T-helper 1 cell (primary cell): ENCODE measurements at places on chromosomes 6 and 20.

DNA sequence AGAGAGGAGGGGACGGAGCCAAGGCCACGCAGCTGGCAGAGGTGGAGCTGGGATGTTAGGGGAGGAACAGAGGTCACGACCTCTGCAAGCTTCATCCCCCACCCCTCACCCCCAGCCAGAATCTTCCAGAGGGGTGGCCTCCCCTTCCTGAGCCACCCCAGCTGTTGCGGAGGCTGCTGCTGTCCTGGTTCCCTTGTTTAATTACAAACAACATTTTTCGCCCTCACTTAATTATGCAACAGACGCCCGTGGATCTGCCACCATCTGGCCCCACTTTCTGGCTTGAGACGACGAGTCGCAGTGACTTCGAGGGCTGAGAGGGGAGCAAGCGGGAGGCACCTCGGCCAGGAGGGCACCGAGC, 153.7 kb upstream of the PTPN1 start:
- no peak for DNase-seq

DNA sequence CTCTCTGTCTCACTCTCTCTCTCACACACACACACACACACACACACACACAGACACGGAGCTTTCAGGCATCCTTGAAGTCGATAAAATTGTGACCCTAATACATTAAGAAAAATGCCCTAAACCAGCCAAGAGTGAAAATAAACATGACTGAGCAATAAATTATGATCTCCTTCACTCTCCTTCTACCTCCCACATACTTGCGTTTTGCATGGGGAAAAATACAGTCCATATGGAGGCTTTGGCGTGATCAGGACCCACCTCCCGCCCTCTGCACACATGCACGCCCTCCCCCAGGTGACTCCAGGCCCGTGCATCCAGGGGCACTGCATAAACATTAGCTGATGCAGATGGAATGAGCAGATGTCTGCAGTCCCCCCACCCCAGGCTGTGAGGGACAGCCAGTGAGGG, 114.2 kb upstream of the JARID2 start:
- no peak for DNase-seq

GRCh38 chr6:107314531-107314939, 144.8 kb downstream of the PDSS2 start:
- DNase-seq = no peak

- no peak for DNase-seq
Observed at GRCh38 chr6:81770381-81770780, 17.9 kb upstream of the TENT5A start.

DNA sequence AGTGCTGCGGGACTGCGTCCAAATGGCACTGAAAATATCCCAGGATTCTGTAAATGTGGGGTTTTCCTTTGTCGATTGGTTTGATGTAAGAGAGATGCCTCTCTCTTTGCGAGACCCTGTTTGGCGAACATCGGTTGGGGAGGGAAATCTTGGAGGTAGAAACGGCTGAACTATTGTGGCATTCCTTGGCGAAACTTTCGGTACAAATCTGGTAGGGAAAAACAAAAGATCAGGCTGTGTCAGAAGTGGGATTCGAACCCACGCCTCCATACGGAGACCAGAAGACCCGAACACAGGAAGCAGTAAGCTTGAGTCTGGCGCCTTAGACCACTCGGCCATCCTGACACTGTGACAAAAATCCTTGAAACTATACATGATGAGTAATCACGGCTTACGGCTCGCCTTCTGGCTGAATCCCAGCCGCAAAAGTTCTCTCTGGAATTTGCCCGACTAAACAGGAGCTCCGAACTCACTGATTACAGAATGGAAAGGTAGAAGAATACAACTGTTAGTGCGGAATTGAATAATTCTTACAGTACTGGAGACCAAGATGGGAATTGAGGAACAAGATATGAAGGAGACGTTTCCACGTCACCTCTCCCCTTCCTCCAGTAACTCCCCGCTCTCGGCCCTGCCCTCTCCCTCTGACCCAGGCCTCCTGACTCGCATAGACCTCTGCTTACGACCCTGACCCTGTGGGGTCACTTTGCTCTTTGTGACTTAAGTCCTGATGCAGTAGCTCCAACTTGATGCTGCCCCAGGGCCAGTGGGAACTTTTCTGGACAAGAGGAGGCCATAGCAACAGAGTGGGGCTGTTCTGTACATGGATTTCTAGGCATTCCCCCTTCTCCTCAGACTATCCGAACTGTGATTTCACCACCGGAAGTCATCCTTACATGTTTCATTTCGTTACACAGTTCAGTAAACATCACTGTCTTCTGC, 132.8 kb upstream of the ZNF184 start:
- no peak for DNase-seq

GRCh38 chr6:112773187-112773586, 426.1 kb downstream of the RFPL4B start:
- no peak for DNase-seq

GRCh38 chr6:84065693-84066290, 32.2 kb downstream of the MRAP2 start:
- no peak for DNase-seq

DNA sequence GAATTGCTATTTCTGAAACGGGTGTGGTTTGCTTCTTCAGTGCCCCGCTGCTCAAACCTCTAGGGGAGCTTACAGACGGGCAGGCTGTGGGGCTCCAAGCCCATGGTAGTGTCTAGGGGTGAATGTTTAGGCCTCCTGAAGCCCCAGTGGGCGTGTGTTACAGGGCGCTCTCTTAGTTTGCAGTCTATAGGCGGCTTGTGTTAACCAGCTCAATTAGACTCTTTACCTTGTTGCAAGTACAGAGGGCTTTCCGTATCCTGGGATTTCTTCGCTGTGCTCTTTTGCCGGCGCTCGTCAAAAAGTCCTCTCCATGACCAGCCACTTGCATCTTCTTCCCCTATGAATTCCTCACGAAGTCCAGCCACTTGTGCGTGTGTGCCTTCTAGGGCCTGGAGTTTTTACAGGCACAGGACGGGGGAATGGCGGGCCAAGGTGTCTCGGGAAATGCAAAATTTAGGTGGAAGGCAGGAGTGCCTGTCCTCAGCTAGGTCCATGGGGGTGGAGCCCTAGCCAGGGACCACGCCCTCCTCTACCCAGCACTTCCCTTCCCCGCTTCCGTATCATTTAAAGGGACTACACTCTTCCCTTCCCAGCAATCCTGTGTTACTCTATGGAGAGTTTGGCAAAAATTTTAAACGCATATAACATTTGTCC, 94.5 kb downstream of the HTR1B start:
- no peak for DNase-seq

- DNase-seq = no peak
Observed at GRCh38 chr20:63153254-63154221, 62.4 kb downstream of the YTHDF1 start.

- no peak for DNase-seq
Observed at GRCh38 chr20:35768731-35769664, 2.8 kb upstream of the PHF20 start.

GRCh38 chr6:14009431-14009830, 84.7 kb downstream of the RNF182 start:
- DNase-seq = no peak

- no peak for DNase-seq
Observed at GRCh38 chr6:133502441-133503335, 261.5 kb downstream of the EYA4 start.
